Stimulated activated CD4-positive, alpha-beta T cell treated with anti-CD3 and anti-CD28 coated beads, Interleukin-15, amount 100 ng/mL, for 24 hours (primary cell): ENCODE measurements at places on chromosomes 11 and 22.
A peak's percentile ranks its signal among the peaks of the same experiment; 100 is the strongest.

GRCh38 chr11:45772986-45773785 lies 31.8 kb upstream of the SLC35C1 start:
- no peak for DNase-seq

DNA sequence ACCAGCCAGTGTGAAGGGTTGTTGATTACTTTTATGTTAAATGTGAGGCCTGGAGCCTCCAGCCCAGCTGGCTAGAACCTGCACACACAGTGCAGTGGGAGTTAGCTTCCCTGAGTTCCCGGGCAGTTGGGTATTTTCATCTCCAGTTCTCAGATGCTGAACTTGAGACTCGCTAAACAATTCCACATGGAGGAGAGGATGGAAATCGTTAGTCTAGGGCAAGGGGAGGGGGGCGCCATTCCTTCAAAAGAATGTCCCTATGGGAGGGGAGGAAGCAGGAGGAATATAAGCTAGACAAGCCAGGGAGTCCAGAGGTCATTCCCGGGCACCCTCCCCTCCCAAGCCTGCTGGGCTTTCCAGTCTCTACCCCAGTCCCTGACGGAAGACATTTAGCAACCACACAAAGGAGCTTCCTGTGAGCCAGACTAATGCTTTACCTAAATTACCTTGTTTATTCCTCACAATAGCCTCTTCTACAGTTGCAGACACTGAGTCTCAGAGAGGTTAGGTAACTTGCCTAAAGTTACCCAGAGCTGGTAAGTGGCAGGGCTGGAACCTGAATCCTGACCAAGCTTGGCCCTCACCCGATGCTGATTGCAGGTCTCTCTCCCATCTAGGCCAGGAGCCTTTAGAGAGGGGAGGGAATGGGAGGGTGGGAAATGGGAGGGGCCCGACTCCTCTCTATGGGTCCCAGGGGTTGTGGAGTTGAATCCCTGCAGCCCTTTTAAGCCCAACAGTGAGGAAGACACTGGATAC lies 1.9 kb upstream of the TSKU start:
- no peak for DNase-seq

DNA sequence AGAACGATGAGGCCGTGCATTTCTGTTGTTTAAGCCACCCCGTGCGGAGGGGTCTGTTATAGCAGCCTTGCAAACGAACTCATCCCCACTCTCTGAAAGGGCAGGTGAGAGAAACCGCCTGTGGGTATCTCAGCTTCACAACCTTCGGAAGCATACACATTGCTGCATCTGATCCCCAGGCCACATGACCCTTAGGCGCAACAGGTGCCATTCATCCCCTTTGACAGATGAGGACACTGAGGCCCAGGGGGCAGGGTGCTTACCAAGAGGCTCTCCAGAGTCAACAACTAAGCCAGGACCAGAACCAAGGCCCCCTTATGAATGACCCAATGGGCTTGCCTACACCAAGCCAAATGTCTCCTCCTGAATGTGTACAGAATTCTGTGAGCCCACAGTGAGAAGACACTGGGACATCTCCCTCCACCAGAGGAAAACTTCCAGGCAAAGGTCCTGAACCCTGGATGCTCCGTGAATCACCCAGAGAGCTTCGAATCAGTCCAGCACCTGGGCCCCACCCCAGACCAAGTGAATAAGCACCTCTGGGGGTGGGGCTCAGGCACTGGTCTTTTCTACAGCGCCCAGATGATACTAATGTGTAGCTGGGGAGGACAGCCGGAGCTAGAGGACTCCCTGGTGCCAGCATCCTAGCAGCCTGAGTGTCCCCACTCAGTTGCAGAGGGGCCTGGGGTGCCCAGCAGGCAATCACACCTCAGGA lies 83.2 kb downstream of the BUD13 start:
- no peak for DNase-seq

- DNase-seq, result peak; percentile 22
Observed at GRCh38 chr22:37746366-37747079, 49.7 kb downstream of the TRIOBP start.

DNA sequence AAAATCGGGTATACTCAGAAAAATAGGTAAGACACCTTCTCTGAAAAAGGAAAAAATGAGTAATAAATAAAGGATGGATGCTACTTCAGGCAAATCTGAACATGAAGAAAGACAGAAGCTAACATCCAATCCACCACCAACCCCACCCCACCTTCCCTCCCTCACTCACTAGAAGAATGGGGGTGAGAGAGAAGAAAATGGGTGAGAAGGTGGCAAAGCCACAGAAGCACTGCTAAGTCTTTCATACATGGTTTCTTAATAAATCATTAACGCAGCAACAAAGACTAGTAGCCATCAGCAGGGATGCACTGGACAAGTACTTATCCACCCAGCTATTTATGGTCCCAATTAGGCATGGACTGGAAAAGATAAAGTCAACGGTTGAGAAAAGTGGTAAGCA lies 5.9 kb downstream of the FHIP1B start:
- no peak for DNase-seq

- no peak for DNase-seq
Observed at GRCh38 chr11:9073466-9074225, 17.8 kb downstream of the SCUBE2 start.

DNA sequence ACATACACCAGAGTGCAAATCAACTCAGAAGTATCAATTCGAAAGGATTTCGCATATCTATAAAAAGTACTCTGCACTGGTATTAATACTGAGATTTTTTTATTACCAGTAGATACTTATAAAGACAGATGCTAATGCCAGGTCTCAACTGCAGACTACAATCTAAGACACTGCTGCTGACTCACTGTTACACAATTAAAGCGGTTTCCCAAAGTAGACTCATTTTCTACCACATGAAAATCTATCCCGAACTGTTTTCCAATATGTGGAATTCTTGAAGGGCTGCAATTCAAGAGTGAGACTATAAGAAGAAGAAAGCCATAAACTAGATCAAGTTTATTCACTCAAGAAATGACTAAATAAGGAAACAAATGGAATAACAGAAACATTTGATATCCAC lies 57.2 kb upstream of the ARHGAP32 start:
- no peak for DNase-seq

DNA sequence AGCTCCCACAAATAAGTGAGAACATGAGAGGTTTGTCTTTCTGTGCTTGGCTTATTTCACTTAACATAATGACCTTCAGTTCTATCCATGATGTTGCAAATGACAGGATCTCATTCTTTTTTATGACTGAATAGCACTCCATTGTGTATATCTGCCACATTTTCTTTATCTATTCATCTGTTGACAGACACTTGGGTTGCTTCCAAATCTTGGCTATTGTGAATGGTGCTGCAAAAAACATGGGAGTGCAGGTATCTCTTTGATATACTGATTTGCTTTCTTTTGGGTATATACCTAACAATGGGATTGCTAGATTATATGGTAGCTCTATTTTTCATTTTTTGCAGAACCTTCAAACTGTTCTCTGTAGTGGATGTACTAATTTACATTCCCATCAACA lies 13.3 kb downstream of the GVQW3 start:
- DNase-seq, result no peak

DNA sequence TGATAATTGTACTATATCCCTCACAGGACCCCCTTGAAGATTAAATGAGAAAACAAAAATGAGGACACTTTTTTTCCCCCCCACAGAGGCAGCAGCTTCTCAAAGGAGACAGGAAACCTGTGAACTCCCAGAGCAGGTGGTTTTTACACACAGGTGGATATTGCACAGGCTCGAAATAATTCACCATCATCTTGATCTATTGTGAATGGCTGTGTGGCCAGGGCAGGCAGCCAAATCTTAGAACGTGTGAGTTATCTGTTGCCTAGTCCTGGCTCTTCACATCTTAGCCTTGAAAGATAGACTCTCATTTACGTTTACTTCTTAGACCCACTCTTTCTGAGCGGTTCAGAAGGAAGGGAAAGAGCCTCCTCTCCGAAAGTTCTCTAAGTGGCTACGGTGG lies 23.5 kb downstream of the PPFIBP2 start:
- DNase-seq, result no peak

GRCh38 chr22:27245056-27245455 lies 556.5 kb downstream of the MN1 start:
- no peak for DNase-seq

DNA sequence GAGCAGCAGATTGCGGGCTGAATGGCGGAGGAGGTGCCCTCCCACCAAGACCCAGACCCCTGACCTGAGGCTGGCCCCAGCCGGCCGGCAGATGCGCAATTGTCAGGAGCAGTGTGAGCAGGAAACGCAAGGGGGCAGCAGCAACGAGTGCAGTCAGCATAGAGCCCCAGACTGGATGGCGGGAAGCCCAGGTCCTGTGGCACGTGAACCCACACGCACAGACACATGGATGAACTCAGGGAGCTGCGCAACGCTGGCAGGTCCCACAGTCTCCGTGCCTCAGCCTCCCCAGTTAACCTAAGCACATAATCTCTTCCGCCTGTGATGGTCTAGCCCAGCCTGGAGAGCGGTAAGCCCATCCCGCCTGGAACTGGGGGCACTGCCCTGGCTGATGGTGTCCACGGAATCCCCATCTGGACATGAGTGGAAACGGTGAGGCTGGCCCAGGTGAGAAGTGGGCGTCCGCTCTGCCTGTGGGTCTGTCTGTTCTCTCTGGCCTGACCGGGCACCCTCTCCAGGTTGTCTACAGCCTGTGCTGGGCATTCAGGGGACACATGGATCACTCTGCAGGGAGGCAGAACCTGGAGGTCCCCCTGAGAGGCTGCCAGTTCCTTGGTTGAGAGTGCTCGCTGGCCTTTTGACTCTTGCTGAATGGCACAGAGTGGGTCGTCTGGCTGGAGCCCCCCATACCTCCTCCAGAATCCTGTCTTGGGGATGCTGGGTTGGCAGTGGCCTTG lies 626 bp upstream of the TBX10 start:
- DNase-seq, result peak; percentile 78

DNA sequence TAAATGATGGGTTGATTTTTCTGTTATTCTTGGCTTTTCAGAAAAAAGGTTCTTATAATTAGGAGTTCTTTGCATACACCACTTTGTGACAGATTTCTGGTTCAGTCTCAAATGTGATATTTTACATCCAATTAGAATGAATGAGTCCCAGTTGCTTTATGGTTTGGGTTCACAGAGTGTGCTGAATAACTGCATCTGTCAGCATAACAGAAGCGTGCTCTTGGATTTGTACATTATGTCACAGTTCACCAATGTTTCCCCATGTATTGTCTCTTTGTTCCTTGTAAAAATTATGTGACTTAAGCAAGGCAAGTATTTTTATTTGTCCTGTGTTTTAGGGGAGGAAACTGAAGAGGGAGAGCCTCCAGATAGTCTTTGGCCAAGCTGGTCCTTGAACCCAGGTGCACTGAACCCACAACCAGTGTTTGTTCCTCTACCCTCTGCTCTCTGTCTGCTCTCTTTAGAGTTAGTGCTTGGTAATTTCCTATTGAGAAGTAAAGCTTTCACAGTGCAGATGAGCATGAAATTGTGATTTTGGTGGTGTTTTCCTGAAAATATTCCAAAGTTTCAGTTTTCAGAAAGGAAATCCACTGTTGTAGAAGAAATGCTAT lies 107.5 kb downstream of the TBC1D22A start:
- DNase-seq, result no peak

- no peak for DNase-seq
Observed at GRCh38 chr11:129950101-129951091, 52.2 kb downstream of the PRDM10 start.

- no peak for DNase-seq
Observed at GRCh38 chr11:123377355-123377754, 52.7 kb upstream of the GRAMD1B start.

DNA sequence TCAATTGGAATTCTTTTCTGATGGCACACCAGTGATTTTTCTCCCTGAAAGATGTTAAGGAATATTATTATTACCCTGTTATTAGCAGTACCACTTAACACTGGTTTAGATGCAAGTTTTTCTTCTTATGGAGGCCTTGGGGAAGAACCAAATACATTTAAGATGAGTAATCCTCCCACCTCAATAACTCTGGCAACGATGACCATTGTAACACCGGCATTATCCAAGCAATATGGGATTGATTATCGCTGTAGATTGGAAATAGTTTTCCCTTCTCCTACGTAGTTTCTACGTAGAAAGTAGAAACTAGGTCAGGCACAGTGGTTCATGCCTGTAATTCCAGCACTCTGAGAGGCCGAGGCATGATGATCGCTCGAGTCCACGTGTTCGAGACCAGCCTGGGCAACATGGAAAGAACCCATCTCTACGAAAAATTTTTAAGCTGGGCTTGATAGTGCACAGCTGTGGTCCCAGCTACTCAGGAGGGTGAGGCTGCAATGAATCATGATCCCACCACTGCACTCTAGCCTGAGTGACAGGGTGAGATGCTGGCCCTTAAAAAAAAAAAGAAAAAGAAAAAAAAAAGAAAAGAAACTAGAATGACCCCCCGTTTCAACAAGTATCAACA lies 45.5 kb downstream of the PACSIN2 start:
- DNase-seq, result no peak

DNA sequence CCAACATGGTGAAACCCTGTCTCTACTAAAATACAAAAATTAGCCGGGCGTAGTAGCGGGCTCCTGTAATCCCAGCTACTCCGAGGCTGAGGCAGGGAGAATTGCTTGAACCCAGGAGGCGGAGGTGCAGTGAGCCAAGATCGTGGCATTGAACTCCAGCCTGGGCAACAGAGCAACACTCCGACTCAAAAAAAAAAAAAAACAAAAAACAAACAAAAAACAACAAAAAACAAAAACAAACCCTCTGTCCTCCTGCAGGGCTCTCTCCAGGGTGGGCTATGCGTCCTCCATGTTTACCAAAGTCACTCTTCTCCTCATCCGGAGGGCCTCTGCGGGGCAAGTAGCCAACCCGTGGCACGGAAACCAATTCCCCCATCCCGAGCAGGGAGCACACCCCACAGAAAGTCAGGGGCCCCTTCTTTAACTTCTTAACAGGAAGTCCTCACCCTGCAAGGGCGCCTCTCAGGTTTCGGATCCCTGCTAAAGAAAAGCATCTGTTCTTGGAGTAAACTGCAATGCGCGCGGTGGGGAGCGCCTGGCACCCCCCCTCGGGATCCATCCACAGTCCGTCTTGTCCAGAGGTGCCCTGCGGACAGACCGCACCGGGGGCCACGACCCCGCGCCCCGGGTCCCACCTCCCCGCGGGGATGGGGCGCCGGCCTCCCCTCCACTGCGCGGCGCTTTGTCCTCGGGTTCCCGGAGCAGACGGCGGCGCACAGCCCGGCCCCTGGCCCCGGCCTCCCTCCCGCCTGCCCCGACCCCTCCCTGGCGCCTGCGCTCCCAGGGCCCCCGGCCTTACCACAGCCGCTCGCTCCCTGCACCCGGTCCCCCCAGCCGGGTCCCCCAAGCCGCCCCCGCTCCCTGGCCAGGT lies 712 bp downstream of the CERK start:
- peak; percentile 68 for DNase-seq

DNA sequence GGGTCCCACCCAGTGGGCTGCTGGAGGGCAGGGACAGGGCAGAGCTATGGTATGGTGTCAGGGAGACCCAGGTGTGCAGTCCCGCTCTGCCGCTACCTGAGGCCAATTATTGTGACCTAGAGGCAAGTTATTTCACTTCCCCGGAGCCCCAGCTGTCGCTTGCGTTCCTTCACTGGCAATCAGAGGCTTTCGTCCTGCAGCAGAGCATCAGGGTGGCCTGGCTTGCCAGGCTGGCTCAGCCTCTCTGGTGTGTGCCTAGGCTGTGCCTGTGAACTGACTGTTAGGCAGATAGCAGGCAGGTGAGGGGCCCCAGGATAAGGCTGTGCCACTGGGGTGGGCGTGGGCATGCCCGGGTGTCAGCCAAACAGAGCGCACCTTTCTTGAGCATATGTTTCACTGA lies 31.4 kb downstream of the GLB1L2 start:
- no peak for DNase-seq
